ENCODE measurements at places on chromosomes 5 and 9.
A peak's percentile ranks its signal among the peaks of the same experiment; 100 is the strongest.

DNA sequence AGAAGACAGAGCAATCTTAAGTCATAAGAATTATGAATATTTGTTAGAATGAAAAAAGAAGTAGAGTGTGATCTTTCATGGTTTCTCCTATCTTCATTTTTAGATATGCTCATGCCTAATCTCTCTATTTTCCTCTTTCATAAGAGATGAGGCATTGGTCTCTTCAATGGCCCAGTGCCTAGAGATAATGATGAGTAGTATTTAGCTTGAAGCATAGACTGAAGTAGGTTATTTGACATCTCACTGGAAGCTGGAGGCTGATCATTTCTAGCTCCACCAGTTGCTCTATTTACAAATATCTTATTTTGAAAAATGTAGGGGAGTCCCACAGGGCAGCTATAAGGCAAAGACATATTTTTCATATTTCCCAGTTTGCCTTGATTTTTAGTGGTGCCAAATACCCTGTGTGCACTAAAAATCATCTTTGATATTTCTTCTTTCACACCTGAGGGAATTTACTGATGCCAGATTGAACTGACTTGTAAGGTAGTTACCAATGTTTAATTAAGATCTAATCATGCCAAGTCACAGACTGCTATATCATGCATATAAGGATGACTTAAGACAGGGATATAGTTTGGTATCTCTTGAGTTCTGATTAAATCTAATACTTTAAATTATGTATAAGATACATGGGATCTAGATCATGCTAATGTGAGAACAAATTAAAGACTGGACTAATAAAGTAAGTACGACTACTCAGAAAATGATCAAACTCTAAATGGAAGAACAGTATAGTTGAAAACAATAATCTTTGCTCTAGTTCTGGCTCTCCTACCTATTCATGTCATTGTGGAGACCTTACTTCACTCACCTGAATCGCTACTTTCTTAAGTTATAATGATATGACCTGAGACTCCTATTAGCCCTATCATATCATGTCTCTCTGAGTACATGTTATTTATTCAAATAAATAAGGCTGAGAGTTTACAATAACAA is 108.2 kb upstream of the IFNE start:
- DNase-seq: peak; percentile 47

DNA sequence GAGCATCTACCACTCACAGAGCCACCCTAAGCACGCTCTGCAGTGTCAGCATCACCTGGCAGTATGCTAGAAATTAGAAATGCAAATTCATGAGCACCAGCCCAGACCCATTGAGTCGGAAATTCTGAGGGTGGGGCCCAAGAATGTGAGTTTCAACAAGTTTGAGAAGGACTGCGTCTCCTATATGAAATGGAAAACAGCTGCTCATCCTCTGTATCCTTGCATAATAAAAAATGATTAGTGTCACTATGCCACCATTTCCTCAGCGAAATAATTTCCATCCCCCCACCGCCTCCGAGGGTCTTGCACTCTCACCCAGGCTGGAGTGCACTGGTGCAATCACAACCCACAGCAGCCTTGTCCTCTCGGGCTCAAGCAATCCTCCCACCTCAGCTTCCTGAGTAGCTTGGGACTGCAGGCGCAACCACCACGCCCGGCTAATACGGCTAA is 1.3 kb upstream of the IQGAP2 start:
- DNase-seq: no peak

DNA sequence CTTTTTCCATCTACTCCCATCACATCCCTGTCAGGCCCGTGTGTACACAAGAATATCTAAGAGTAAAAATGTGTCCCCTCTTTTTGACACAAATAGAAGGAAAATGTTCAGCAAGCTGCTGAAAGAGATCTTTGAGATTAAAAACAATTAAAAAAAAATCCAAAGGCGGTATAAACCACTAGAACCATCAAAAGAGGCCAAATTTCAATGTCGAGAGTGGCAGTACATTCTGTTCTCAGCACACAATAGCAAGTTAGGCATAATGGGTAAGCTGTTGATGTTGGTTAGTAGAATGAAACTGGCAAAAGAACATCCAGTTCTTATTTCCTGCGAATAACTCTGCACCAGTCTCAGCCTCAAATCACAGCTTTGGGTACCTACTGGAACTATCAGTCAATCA is 95.2 kb upstream of the IL7R start:
- DNase-seq: no peak

GRCh38 chr5:91266184-91266705 is 116.9 kb downstream of the ARRDC3 start:
- DNase-seq: peak; percentile 65

GRCh38 chr9:74336161-74336560 is 161.0 kb upstream of the RORB start:
- DNase-seq: no peak

DNA sequence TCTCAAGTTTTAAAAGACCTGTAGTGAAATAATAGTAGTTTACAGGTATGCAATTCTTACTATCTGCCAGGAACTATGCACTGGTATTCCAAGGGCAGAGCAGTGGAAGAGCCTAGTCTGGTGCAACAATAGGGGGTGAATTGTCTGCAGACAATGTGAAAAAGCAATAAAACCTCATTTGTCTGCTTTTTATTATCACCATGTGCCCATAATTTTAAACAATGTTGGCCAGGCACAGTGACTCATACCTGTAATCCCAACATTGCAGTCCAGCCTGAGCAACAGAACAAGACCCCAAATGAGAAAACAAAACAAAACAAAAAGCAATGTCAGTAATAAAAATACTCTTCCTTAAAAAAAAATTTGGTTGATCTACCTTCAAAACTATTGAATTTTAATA is 12.2 kb upstream of the SLC44A1 start:
- DNase-seq: no peak

GRCh38 chr5:137858954-137859353 is 8.7 kb upstream of the MYOT start:
- no peak for DNase-seq

DNA sequence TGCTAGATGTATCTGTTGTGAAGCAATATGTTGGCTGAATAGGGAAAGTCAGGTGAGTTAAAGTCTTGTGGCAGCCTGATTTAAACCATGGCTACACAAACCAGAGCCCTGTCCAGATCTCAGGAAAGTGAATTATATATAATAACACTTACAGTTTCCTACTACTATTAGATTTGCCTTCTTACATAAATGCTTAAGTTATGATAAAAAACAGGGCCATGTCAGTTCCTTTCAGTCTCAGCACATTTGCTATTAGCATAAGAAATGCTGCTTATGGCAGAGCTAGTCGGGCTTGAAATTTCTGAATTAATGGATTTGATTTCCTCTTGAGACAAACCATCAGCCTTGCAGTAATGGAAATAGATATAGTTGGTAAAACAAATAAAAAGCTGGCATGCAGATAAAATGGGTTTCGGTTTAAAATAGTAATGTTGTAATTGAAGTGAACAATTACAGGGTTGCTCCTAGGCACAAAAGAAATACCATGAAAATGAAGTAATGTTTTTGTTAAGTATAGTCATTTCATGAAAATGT is 664.2 kb upstream of the ZNF608 start:
- DNase-seq: peak; percentile 83

GRCh38 chr5:154652746-154653417 is 102.3 kb upstream of the LARP1 start:
- DNase-seq: no peak

GRCh38 chr5:147303976-147304375 is 69.2 kb downstream of the STK32A start:
- DNase-seq: peak; percentile 79

DNA sequence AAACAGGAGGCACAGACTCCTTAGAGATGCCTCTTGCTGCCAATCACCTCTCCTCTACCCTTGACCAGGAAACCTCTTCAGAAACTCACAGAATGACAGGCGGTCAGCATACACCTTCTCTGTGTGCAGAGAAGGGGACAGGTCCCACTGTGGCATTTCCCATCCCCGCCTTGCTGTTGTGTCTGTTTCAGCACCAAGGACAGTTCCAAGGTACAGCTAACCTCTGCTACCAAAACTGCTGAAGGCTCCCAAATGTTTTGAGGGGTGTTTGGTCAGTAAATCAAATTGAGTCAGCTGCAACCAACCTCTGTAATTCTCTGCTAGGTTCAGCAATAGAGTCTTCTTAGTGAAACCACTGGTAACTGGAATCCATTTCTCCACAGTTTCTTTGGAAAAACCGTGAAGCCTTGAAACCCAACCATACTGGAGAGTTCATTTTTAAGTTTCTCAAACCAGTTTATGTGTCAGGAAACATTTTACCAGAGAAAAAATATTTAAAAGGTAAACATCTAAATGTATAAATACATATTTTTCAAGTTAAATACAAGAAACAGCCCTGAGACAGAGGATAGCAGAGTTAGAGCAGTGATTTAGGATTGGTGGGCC is 122.0 kb downstream of the DRD1 start:
- peak; percentile 40 for DNase-seq

- no peak for DNase-seq
Observed at GRCh38 chr5:2506603-2507002, 244.9 kb downstream of the IRX2 start.

- DNase-seq: no peak
Observed at GRCh38 chr9:112489876-112490666, 3.4 kb downstream of the KIAA1958 start.

DNA sequence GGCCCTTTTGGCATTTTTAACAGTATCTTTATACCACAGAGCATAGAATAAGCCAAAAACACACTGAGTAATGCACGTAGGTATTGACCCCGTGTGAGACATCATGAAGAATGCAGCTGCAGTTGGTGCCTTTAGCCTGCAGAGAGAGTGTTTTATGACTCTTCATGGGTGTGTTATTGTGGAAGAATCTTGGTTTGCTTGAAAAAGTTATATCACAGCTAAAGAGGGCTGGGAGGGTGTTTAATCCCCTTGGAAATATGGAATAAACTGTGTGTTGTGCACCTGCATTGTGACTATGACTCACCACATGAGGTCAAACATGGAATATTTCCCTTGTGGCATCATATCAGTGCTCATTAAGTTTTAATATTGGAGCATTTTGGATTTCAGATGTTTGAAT is 458.7 kb downstream of the CDH9 start:
- DNase-seq: no peak

DNA sequence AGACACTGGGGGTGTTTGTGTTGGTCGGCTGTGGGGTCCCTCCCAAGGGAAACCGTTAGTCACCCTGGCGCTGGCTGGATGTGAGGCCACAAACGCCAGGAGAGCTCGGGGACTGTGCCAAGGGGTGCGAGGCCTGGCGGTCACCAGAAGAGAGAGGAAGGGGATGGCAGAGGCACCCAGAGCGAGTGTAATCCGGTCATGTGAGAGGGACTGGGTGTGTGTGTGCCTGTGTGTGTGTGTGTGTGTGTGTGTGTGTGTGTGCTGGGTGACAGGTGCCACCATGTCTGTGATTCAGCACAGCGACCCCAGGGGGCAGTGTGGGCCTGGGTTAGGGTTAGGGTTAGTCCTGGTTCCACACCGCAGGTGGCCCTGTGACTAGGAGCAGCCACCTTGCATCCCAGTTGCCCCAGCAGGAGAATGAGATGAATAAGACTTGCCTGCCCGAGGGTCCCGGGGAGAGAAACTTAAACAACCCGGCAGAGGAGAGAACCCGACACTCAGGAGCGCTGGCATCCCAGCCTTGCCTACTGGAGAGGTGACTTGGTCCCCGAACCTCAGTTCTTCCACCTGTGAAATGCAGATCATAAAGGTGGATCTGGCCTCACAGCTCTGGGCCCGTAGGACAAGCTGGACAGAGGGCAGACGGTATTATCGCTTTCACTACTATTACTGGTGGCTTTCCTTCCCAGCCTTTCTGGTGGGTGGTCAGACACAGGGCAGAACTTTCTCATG is 1.4 kb upstream of the ADAMTSL2 start:
- DNase-seq: peak; percentile 51

DNA sequence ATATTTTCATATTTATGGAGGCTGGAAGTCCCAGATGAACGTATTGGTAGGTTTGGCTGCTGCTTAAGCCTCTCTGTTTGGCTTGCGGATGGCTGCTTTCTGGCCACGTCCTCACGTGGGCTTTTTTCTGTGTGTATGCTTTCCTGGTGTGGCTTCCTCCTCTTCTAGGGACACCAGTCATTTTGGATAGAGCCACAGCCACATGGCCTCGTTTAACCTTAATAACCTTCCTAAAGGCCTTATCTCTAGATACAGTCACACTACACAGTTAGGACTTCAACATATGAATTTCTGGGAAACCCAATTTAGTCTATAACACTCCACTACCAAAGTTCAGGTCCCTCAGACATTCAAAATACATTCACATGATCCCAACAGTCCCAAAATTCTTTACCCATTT is 26.9 kb downstream of the NUTM2F start:
- DNase-seq: no peak

- DNase-seq: no peak
Observed at GRCh38 chr5:125746917-125747316, 676.3 kb upstream of the GRAMD2B start.

DNA sequence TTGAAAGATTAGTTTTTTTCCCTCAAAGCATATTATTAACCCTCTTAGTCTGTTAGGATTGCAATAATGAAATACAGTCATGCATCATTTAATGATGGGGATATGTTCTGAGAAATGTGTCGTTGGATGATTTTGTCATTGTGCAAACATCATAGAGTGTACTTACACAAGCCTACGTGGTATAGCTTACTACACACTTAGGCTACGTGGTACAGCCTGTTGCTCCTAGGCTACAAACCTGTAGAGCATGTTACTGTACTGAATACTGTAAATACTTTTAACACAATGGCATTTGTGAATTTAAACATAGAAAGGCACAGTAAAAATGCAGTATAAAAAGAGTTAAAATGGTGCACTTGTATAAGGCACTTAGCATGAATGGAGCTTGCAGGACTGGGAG is 132.7 kb downstream of the PDE8B start:
- DNase-seq: no peak

DNA sequence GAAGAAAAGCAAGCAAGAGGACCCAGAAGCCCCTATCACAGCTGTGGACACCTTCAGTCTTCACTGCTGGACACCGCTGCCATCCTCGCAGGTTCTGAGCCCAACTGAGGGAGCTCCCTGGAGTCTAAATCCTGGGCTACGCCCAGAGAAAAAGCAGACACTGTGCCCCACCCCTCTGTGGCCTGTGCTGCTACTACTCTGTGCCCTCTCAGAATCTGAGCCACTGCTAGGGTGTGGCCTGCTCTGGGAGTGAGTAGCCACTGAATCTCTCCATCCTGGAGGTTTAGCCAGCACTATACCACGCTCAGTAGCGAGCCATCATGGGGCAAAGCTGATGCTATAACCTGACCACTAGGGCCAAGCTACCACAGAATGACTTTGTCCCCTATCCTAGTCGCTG is 338.2 kb downstream of the NPR3 start:
- DNase-seq: peak; percentile 61

GRCh38 chr9:19409401-19410194 is 789 bp downstream of the ACER2 start:
- peak; percentile 64 for DNase-seq
